ENCODE measurements at places on chromosomes 3 and 15.

- no peak for DNase-seq
Observed at GRCh38 chr15:95442107-95442719, 888.3 kb upstream of the NR2F2 start.

DNA sequence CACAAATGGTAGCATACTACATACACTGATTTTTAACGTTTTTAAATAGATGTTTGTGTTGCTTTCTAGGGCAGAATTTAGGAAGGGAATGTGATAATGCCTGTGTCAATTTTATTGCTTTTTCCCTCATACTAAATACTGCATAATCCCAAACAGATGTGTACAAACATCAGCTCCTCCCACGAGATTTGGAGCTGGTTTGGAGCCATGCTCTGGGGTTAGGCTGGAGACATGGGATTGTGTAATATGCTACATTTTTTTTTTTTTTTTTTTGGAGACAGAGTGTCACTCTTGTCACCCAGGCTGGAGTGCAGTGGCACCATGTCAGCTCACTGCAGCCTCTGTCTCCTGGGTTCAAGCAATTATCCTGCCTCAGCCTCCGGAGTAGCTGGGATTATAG, 80.1 kb downstream of the EBLN2 start:
- peak; percentile 42 for DNase-seq

DNA sequence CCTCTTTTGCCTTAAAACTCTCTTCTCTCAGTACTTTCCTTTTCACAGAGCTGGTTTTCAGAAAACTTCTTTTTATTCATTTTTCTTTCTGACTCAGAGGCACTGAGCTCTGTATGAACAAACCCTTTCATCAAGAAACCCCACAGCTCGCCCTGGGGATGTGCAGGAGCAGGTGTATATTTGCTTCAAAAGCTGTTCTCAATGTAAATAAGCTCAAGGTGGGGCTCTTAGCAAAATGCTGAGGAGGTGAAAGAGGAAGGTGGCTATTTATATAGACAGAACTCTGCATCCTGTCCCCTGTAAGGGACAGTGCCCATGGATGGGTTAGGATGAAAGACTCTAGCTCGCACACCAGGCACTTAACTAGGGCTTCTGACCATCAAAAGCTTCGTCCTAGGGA, 302.0 kb downstream of the WDR72 start:
- DNase-seq = no peak

- no peak for DNase-seq
Observed at GRCh38 chr3:23239211-23240068, 36.3 kb downstream of the UBE2E2 start.

GRCh38 chr3:184426691-184427141, 46.9 kb downstream of the CHRD start:
- DNase-seq = no peak

Measured in heart right ventricle (tissue), 16 donors.